Epithelial cell of alveolus of lung (primary cell): ENCODE measurements at places on chromosomes 16 and 17. TPM values are rescaled to one million over a fixed set of nuclear protein-coding genes. Genes with fewer than 3 reads are reported as not detected.

Gene SSTR5
- total RNA-seq: 0.32 TPM in 1 of 2 replicates, not detected in the other

Gene ENKD1
- 12.8 and 26.7 TPM in 2 replicates for total RNA-seq

Gene CLDN6
- total RNA-seq: 2.6 and 23.9 TPM in 2 replicates

Gene TP53TG3
- not detected in 2 replicates for total RNA-seq

Gene KCTD5
- 29.2 and 33.1 TPM in 2 replicates for total RNA-seq

Gene KCNH6
- not detected in 2 replicates for total RNA-seq

Gene MTMR4
- 30.0 and 31.9 TPM in 2 replicates for total RNA-seq

Gene FAM20A
- total RNA-seq: 0.91 and 4.1 TPM in 2 replicates

Gene ZG16
- total RNA-seq: not detected in 2 replicates

Gene TMEM106A
- 2.8 and 5.6 TPM in 2 replicates for total RNA-seq

Gene PTX4
- not detected in 2 replicates for total RNA-seq

Gene SDR42E1
- 0.08 and 0.65 TPM in 2 replicates for total RNA-seq

Gene GGNBP2
- total RNA-seq: 30.8 and 36.2 TPM in 2 replicates

Gene KRT33A
- total RNA-seq: not detected in 2 replicates

Gene ACAP1
- 1.5 and 2.7 TPM in 2 replicates for total RNA-seq

Gene DRC7
- total RNA-seq: 0.91 TPM in 1 of 2 replicates, not detected in the other

Gene ARL16
- 39.3 and 59.9 TPM in 2 replicates for total RNA-seq

Gene TRAF7
- total RNA-seq: 65.8 and 73.5 TPM in 2 replicates

Gene EVPLL
- total RNA-seq: 0.08 TPM in 1 of 2 replicates, not detected in the other

Gene MT1A
- total RNA-seq: 22.4 and 82.3 TPM in 2 replicates

Gene PRRT2
- total RNA-seq: 2.5 and 26.6 TPM in 2 replicates

Gene NXPH3
- total RNA-seq: 0.13 and 0.88 TPM in 2 replicates

Gene SLC22A31
- 11.1 TPM in 1 of 2 replicates, not detected in the other for total RNA-seq

Gene HSD17B2
- 8.3 TPM in 1 of 2 replicates, not detected in the other for total RNA-seq

Gene CTNS
- total RNA-seq: 13.8 and 47.3 TPM in 2 replicates

Gene PAQR4
- 6.7 and 13.7 TPM in 2 replicates for total RNA-seq

Gene SPATA22
- 0.52 TPM in 1 of 2 replicates, not detected in the other for total RNA-seq

Gene PRCD
- total RNA-seq: 3.7 and 14.2 TPM in 2 replicates

Gene KDM6B
- total RNA-seq: 3.6 and 12.4 TPM in 2 replicates

Gene C16orf96
- total RNA-seq: not detected in 2 replicates

Gene PITPNM3
- 1.0 and 1.6 TPM in 2 replicates for total RNA-seq

Gene TBC1D3E
- not detected in 2 replicates for total RNA-seq

Gene FOXJ1
- total RNA-seq: not detected in 2 replicates

Gene TK2
- total RNA-seq: 22.5 and 25.3 TPM in 2 replicates

Gene SCNN1G
- 0.08 and 0.13 TPM in 2 replicates for total RNA-seq

Gene MRPL38
- total RNA-seq: 26.5 and 28.3 TPM in 2 replicates

Gene MYH13
- not detected in 2 replicates for total RNA-seq

Gene KRT31
- total RNA-seq: not detected in 2 replicates
